CD4-positive, CD25-positive, alpha-beta regulatory T cell (primary cell): ENCODE measurements at places on chromosomes 6 and 20. TPM values are rescaled to one million over a fixed set of nuclear protein-coding genes. Genes with fewer than 3 reads are reported as not detected.

DNA sequence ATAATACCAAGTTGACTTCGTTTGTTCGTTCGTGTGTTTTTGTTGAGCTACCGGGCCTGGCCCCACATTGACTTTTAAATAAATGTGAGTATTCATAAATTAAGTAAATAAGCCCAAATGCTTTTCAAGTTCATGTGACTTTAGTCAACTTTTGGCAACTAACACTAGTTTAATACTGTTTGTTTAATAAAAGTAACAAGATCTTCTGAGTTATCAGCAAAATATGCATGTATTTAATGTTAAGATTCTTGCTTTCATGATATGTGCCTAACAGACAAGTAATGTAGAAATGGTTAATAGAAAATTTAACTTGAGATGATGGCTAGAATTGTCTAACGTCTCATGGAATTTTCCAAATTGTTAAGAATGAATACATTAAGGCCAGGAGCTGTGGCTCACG is 38.7 kb upstream of the ECI2 start:
- no peak for DNase-seq

GRCh38 chr20:41331731-41332130 is 8.9 kb upstream of the LPIN3 start:
- no peak for DNase-seq

- no peak for DNase-seq
These were observed 127.0 kb upstream of the MAN1A1 start for GRCh38 chr6:119476554-119476953.

GRCh38 chr20:54389596-54390280 is 85.7 kb upstream of the DOK5 start:
- DNase-seq = no peak

DNA sequence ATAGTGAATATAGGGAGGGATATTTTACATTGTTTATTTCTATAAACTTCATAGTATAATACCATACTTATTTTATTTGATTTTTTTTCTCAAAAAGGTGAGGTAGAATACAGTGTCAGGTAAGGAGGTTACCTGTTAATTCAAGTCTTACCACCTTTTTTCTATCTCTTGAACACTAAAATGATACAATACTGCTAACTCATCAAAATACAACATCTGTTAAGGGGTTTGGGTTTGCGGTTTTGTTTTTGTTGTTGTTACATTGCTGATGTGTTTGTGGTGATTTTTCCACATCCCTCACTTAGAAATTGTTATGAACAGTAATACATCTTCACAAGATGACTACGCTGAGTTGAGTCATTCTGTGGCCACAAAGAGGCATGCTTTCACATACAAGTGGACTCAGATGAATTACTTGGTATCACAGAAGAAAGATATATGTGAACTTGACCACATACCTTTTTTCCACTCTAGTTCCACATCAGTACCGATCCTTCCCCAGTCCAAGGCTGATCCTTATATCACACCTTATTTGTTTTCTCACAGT is 139.4 kb upstream of the ID4 start:
- no peak for DNase-seq

DNA sequence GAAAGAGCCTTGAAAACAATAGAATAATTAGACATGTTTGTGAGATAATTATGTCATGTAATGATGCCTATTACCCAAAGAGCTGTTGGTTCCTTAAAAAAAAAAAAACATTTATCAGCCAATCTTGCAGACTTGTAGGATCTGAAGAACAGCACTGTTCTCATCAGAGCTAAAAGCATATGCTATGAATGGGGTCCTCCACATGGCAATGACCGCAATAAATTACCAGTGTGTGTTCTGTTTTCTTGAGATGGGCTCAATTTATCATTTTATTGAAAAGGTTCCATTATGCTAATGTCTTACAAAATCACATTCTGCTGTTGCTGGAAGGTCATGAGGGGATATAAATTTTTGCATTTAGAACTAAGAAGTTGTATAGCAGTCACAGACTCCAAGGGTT is 484.7 kb downstream of the PRKN start:
- no peak for DNase-seq

DNA sequence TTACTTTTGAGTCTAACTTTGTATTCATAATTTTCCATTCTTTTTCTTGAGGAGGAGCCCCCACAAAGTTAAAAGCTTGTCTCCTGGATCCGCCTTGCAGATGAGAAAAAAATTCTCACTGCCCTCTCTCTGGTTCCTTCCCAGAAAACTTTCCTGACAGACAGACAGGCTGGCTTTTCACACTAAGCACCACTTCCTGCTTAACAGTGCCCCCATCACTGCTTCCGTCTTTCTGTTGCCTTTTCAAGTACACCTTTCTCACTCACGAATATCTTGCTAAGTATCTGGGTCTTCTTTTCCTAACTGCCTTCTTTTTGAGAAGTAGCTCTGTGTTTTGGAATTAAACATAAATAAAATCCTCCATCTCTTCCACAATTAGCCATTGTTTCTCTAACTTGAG is 19.8 kb upstream of the LMBRD1 start:
- peak; percentile 70 for DNase-seq

GRCh38 chr6:25542984-25543910 is 108.8 kb upstream of the SCGN start:
- DNase-seq = no peak

DNA sequence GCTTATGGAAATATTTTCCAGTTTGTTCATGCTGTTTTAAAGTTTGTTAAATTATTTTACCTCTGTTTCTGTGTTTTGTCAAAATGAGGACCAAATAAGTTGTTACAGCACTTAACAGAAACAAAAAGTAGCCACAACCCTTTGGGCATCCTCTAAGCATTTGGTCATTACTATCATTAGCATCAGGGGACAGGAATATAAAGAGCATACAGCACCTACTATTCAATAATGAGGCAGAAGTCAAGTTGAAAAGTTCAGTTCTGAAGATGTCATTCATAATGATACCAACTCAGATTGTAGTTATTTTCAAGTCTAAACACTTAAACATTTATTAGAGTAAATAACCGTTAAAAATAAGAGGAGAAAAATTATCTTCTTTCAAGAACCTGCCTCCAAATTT is 862.3 kb upstream of the FLRT3 start:
- DNase-seq = no peak

DNA sequence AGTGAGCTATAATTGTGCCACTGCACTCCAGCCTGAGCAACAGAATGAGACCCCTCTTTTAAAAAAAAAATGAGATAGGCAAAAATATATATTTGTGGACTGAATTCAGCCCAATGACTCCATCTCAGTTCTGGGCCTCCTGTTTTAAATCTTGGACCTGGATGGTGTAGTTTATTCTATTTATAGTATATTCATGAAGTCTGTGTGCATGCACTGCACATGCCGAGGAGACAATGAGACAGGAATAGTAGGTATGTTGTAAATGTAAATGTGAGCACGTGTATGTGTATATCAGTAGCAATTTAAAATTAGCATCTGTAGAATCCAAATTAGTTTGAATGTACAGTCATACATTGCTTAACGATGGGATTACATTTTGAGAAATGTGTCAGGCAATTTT is 91.0 kb downstream of the TBC1D7 start:
- no peak for DNase-seq

GRCh38 chr20:1327827-1328679 is 886 bp downstream of the SDCBP2 start:
- no peak for DNase-seq

DNA sequence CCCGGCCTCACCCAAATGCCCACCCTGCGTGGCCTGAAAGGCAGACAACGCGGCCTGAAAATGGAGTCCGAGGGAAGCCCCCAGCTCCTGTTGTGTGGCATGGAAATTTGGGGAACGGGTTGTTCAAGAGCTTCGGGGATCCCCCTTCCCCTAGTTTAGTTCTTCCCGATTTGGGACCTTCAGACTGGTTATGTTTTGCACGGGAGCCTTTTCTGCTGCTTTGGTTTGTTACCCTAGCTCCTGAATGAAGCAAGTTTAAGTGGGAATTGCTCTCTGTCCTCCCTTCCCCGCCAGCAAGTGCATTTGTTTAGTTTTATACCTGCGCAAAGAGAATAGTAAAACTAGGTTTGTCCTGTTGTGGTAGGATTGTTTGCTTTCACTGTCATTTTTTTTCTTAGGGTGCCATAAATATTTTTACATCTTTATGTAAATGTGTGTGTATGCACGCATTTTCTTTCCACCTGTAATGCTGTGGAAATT is 604 bp downstream of the SH3BGRL2 start:
- no peak for DNase-seq

DNA sequence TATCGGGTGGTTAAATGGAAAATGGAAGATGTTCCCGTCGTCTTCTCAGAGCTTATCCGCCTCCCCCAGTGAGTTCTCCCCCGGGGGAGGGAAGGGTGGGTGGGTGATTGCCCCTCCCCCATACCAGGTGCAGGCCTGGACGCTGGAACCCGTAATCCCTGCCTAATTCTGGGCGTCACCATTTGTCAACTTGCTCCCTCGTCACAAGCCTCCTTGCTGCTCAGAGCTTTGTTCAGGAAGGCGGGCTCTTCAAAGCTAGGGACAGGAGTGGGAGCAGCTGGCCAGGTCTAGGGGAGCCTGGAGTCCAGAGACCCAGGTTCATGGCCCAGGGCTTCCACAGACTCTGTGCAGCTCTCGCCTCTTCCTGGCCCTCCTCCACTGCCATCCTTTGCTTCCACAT is 25.6 kb downstream of the CDH22 start:
- DNase-seq = no peak

DNA sequence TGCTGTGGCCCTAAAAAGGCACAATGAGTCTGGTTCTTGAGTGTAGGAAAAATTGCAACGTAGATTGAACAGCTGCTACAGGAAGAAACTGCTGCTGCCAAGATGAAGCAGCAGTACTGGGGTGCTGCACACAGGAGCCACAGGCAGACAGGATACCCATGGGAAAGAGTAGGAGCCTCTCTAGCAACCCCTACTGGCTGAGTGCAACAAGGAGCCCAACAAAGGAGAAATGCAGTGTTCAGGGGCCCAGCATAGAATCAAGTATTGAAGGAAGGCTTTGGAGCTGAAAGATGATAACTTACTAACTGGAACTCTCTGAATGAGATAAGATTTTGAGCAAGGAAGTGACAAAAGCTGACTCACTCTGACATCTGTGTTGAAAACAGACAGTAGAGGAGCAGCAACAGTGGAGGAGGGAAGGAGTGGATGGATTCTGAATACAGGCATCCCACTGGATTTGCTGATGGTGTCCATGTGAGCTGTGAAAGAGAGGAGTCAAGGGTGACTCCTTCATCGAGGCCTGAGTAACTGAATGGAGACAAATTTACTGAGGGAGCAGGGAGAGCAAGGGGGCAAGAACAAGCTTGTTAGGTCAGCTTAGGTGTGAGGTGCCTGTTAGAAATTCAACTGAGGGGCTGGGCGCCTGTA is 534.7 kb upstream of the JARID2 start:
- no peak for DNase-seq

GRCh38 chr20:24245094-24245493 is 224.3 kb upstream of the SYNDIG1 start:
- DNase-seq = no peak

DNA sequence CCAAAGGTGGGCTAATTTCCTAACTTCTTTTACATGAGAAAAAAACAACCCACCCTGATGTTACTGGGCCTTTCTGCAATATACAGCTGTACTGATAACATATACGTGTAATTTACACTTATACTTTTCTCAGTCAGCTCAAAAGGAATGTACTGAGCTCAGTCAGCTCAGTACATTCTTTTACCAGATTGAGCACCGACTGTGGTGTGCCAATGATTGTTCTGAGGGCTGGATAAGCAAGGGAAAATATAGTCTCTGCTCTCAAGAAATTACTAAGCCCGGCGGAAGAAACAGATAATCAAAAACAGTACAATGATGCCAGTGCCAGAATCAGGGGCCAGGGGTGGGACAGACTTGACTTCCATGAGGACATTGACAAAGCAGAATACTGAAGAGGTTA is 10.0 kb upstream of the BLOC1S5 start:
- no peak for DNase-seq

DNA sequence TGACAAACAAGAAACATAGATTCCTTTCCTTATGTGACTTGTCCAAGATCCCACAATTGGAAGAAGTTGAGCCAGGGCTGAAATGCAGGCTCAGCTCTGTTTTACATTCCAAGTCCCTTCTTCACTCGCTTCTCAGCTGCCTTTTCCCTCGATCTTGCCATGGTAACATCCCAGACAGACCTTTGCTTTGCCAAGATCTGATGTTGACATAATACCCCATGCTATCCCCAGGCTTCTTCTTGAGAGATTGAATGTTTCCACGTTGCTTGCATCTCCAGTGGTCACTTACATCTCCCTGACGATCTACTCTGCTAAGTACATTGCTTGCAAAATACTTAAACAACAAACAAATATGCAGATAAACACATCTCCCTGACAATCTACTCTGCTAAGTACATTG is 63.5 kb downstream of the TBXT start:
- no peak for DNase-seq

GRCh38 chr6:122859676-122860075 is 70.6 kb downstream of the SMPDL3A start:
- no peak for DNase-seq

GRCh38 chr6:159416891-159417560 is 247.8 kb downstream of the FNDC1 start:
- DNase-seq = no peak

GRCh38 chr6:101393251-101393828 is at the start of gene GRIK2:
TSS of gene GRIK2 (plus strand) at chr6:101393708.
- no peak for DNase-seq

The DLK2 gene
- total RNA-seq = 0.76 TPM

The MCCD1 gene
- total RNA-seq = not detected

The HLA-DOB gene
- total RNA-seq = 6.8 TPM

The TRIM40 gene
- total RNA-seq = 0.39 TPM

The EYS gene
- total RNA-seq = not detected

The GPX5 gene
- total RNA-seq = not detected

The COL9A3 gene
- total RNA-seq = not detected

The PMEPA1 gene
- total RNA-seq = 4.0 TPM

The DUSP15 gene
- total RNA-seq = not detected

The ASIP gene
- not detected for total RNA-seq

The VSX1 gene
- total RNA-seq = not detected

The PHF3 gene
- total RNA-seq = 103 TPM

The PPP1R10 gene
- 164 TPM for total RNA-seq

The MYL9 gene
- total RNA-seq = 7.7 TPM

The VIP gene
- not detected for total RNA-seq

The EBF4 gene
- 1.8 TPM for total RNA-seq
